ENCODE measurements at places on chromosomes 4 and X. TPM values are rescaled to one million over a fixed set of nuclear protein-coding genes. Genes with fewer than 3 reads are reported as not detected.

Gene SMARCA1
- 109 TPM for polyA plus RNA-seq

Gene TRIML1
- polyA plus RNA-seq = not detected

Gene SUV39H1
- 7.6 TPM for polyA plus RNA-seq

Gene CSAG2
- polyA plus RNA-seq = not detected

Gene GAGE12H
- not detected for polyA plus RNA-seq

Gene TAF7L
- 0.62 TPM for polyA plus RNA-seq

Gene GRPR
- 0.20 TPM for polyA plus RNA-seq

Gene NAT8L
- 8.1 TPM for polyA plus RNA-seq

Gene SUPT20HL1
- polyA plus RNA-seq = not detected

Gene PDE6B
- 44.0 TPM for polyA plus RNA-seq

Gene ERAS
- polyA plus RNA-seq = 0.18 TPM

- DNase-seq = no peak
These were observed 8.5 kb downstream of the PTTG2 start for GRCh38 chr4:37968747-37969146.

GRCh38 chr4:152535360-152535902 lies 461 bp downstream of the FBXW7 start:
- no peak for DNase-seq

DNA sequence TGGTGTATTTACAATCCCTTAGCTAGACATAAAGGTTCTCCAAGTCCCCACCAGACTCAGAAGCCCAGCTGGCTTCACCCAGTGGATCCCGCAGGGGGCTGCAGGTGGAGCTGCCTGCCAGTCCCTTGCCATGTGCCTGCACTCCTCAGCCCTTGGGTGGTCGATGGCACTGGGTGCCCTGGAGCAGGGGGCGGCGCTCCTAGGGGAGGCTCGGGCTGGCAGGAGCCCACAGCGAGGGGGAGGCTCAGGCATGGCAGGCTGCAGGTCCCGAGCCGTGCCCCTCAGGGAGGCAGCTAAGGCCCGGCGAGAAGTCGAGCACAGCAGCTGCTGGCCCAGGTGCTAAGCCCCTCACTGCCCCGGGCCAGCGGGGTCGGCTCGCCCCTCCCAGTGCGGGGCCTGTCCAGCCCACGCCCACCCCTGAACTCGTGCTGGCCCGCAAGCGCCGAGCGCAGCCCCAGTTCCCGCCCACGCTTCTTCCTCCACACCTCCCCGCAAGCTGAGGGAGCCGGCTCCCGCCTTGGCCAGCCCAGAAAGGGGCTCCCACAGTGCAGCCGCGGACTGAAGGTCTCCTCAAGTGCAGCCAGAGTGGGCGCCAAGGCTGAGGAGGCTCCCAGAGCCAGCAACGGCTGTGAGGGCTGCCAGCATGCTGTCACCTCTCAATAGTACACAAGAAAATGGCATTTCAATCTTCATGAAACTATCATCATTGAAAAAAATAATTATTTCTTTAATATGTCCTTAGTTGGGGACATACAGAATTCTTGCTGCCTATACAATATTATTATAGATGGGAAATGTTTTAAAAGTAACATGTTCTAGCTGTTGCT lies 189.1 kb downstream of the SLC7A11 start:
- no peak for DNase-seq

GRCh38 chr4:86043755-86044592 lies 315.9 kb downstream of the MAPK10 start:
- peak; percentile 53 for DNase-seq

GRCh38 chr4:32841217-32841616 lies 2121.0 kb downstream of the PCDH7 start:
- no peak for DNase-seq

DNA sequence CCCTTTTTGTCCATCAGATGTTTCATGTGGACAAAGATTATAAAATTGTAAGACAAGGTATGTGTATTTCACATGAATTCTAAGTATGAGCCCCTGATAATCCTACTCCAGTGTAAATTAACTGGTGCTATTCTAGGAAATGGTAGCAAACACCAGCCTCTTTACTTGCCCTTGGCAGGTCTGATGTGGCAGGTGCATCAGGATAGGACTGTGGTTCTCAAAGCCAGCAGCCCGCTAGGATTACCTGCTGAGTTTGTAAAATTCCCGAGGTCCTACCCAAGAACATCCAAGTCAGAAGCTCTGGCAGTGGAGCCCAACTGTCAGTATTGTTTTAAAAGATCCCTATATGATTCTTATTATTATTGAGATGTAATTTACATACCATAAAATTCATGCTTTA lies 174.0 kb upstream of the ANXA3 start:
- no peak for DNase-seq

DNA sequence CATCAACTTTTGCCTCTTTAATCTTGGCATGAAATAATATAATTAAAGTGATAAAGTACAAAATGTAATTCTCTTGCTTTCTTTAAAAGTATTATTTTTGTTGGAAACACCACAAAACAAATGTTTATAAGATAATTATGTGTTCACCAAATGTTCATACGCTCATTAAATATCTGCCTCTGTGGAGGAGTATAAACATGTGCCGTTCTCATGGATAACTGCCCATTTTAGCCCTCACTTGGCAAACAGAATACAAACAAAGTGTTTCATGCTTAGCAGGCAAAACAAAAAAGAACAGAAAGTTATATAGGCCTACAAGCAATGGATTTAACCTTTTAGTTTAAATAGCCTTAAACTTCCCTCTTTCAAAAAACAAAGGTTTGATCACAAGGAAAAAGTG lies 800.5 kb upstream of the DIAPH2 start:
- no peak for DNase-seq

- DNase-seq = no peak
These were observed 63.4 kb upstream of the EXOC1L start for GRCh38 chr4:55756208-55756607.

GRCh38 chrX:133337250-133337649 lies 78.0 kb downstream of the GPC4 start:
- DNase-seq = no peak

GRCh38 chrX:11081511-11081910 lies 29.6 kb upstream of the HCCS start:
- DNase-seq = no peak

DNA sequence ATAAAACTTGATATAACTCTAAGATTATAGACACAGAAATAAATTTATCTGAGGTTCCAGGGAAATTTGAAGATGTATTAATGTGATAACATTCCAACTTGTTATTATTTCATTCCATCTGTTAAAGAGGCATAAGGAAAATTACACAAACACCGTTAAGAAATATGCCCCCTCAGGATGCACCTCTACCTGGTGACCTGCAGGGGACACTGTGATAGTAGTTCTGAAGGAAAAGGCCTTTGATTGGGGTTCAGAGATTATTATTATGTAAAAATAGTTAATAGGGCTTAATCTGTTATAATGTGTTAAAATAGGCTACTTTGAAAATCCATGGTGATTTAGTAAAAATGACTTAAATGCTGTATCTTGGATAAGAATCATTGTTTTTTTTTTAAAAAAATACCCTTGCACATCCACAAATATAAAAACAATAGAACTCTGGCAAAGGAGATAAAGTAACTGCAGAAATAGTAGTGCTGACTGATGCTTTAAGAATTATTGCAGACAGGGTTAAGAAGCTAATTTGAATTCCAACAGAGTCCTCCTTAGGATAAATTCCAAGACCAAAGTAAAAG lies 6.1 kb upstream of the ABRAXAS1 start:
- no peak for DNase-seq

- no peak for DNase-seq
These were observed 235.1 kb downstream of the USP46 start for GRCh38 chr4:52423967-52424366.

DNA sequence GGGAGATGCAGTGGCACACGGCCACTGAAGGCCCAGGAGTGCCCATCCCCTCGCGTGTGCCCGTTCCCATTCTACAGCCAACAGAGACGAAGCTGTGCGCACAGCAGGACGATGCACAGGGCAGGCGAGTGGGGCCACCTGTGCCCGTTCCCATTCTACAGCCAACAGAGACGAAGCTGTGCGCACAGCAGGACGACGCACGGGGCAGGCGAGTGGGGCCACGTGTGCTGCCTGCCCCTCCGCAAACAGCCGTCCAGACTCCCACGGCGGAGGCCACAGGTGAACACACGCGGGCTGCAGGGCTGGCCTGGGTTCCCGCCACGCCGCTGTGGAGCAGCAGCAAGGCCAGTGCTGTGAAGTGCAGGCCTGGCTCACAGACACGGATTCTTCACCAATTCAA lies 32.0 kb downstream of the GAK start:
- no peak for DNase-seq

- no peak for DNase-seq
These were observed 421.4 kb upstream of the DIPK2B start for GRCh38 chrX:45622042-45622423.

GRCh38 chr4:121227341-121227792 lies 63.2 kb upstream of the TNIP3 start:
- DNase-seq = no peak

GRCh38 chr4:47659342-47659741 lies 174.3 kb downstream of the ATP10D start:
- no peak for DNase-seq

DNA sequence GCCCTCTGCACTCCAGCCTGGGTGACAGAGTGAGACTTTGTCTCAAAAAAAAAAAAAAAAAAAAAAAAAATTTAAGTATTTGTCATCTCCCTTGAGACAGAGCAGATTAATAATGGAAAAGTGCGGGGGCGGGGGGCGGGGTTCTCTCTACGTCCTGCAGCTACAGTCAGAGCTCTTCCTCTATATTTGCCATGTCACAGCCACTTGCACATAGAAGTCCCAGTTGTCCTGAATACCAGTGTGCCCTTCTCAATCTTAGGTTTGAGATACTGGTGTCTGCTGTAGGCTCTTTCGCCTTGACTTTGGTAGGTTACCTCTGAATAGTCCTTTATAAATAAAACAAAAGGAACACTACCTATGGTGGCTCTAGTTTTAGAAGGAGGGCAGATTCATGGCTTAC lies 237.8 kb upstream of the PGRMC2 start:
- no peak for DNase-seq

DNA sequence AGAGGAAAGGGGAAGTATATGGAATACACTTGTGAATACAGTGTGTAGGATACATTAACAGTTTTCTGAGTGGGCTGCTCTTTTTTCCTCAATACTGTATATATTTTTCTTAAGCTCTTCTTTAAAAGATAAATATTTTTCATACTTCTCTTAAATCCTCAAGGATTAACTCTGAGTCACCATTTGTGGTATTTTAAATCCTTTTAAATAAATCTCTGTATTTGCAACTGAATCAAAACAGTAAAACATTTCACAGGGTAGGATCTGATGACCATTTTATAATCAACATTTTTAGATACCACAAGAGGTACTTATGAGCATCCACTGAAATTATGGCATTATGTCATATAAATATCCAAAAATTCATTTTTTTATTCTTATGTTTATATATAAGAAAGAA lies 87.6 kb downstream of the GAB1 start:
- no peak for DNase-seq

All from renal cortex interstitium (tissue), 15 donors.